ENCODE measurements at places on chromosomes 1 and 21.

DNA sequence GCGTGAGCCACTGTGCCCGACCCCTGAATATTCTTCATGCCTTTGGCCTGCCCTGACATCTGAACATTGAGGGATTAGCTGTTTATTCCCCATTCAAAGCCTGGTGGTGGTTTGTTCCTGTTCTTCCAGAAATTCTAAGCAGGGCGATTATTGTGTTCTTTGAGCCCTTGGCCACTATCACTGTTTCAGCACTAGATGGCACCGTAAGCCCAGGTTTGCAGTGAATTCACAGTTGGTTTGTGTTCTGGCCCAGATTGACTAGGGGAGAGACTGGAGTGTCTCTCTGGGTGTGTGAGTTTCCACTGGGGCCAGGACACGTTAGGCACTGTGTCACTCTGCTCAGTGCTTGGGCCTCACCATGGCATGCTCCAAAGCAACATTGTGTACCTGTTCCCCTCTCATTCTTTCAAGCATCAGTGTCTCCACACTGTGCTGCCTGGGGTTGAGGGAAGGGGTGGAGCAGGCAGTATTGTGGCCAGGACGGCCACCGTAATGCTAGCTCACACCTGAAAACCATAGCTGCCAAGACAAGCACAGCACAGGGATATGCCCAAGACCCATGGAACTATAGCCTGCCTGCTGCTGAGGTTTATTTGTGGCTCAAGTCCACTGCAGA is 52.7 kb downstream of the PKN2 start:
- peak; percentile 14 for DNase-seq

DNA sequence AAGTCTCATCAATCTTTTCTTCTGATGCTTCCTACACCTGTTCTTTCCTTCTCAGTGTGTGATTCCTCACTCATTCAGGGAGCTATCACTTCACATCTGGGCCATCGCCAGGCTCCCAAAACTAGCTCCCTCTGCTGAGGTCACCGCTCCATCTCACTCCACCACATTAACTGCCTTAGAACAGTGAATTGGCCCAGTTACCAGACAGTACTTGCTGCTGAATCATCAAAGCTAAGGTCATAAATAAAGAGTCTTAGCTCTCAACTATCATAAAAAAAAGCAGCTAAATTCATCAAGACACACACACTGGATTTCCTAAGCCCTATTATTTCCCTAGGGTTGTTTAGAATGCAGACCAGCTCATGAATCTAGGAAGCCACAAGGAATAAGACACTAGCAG is 18.8 kb upstream of the SRM start:
- no peak for DNase-seq

- no peak for DNase-seq
Measured at GRCh38 chr1:7899741-7900140, 40.9 kb downstream of the TNFRSF9 start.

DNA sequence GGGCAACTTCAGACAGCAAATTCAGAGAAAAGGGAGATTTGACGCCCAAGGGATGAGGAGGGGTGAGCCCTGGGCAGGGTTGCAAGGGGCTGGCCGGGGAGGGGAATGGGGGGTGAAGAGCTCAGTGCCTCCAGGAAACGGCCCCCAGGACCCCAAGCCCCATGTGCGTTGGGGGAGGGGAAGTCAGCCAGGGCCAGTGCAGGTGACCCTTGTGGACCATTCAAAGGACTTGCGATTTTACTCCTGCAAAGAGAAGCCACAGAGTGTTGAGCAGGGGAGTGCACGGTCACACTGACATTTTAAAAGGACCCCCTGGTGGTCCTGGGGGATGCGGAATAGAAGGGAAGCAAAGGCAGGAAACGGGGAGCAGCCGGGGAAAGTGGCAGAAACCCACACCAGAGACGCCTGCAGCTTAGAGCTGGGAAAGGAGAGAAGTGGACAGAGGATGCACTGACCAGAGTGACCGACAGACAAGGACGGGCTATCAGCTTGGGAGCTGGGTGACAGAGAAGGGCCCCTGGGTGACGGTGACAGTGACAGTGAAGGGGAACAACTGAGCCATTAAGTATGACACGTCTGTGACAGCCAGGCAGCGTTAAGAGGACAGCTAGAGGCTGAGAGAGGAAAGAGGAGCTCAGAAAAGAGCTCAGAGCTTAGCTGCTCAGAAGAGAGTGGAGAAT is 54.0 kb upstream of the TMEM51 start:
- no peak for DNase-seq

DNA sequence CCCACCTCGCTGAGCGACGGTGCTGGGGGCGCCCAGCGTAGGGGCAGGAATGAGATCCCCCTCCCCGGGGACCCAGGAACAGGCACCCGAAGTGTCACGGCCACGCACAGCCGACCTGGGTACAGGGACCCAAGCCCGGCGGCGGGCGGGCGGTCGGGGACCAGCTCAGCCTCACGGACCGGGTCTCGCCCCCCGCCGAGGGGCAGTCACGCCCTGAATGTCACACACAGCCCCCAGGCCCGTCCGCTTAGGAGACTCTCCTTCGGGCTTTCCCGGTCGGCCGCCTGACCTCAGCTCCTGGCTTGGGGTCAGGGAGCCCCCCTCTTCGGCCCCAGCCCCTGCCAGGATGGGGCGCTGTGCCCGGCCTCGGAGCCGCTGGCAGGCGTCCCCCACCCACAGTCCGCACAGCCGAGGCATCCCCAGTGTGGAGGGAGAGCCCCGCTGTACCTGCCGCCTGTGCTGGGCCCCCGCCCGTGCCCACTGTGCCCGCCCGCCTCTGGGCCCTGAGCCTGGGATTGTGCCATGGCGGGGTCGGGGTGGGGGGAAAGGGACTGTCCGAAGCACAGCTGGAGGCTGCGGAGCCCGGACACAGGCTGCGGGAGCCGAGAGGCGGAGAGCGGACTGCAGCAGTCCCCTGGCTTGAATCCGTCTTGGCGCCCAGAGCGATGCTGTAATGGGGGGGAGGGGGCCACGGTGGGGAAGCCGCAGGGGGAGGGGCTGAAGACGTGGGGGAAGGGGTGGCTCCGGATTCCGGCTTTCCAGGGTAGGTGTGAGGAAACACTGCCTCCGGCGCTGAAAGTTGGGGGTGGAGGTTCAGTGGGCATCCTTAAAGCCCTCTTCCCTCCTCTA is 627 bp upstream of the DLGAP3 start:
- DNase-seq: peak; percentile 37

DNA sequence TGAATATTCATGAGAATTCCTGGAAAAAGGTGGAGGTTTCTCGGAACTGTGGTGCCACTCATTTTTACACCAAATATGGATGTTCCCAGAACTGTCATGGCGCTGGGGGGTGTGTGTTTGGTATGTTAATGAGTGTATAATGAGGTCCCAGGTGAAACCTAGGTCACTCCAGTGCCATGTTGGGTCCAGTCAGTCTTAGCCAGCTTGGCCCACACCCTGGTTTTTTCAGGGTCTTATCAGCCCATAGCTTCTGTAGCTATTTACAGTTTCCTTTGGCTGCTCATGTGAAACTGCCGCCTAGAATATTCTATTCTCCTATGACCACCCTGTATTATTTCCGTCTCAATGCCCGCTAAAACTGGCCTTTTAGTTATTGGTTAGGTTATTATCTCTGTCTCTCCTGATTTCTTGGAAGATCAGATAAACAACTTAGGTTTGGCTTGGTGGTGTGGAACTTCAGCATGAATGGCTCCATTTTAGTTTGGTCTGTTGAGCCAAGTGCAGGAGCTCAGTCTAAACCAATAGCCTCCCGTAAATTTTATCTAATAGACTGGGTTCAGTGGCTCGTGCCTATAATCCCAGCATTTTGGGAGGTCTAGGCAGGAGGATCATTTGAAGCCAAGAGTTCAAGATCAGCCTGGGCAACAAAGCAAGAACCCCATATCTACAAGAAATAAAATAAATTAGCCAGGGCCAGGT is 42.1 kb upstream of the EDARADD start:
- DNase-seq: no peak

DNA sequence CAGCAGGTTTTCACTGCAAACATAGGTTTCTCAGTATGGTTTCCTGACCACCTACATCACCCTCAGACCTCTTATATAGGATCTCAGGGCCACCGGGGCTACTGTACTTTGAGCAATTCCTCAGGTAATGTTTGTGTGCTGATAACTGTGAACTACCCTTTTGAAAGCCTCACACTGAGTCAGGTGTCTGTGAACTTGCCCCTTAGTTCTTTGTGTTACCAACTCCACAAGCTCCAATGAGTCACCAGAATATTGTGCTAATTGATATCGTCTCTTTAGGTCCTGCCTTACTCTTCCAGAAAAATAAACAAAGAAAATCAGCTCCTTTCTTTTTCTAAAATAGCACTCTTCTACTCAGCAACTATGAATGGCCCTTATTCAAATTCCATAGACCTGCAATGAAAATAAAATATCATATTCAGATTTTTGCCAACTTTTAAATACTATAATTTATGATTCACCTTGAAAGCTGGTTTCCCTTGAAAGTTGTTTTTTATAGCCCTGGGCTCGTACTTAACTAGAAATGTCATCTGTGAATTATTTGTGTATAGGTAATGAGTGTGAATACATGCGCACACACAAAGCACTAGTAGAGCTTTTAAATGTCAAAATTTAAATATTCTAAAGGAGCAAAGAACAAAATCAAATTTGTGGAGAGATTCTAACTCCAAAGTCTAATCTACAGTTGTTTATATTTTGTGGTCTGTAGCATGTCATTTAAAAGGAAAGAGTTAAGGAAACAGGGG is 88.1 kb upstream of the WARS2 start:
- DNase-seq: no peak

GRCh38 chr1:223664106-223664505 is 1.4 kb downstream of the CAPN8 start:
- DNase-seq: no peak

- no peak for DNase-seq
Measured at GRCh38 chr1:63368131-63368530, 704 bp downstream of the ALG6 start.

DNA sequence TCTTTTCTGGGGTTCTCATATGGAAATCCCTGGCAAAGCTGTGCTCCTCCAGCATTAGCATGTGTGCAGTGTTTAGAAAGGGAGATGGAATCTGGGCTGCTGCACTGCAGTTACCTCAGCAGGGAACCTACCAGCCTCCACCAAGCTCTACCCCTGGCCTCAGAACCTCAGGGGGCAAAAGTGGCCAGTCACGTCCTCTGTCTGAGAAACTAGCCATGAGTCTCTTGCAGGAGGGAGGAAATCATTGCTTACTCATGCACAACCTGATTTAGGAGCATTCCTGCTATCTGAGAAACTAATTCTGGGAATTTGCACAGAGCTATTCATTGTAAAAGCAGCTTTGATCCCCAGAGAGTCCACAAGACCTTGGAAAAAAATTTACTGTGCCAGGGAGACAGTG is 80.6 kb upstream of the IPO9 start:
- no peak for DNase-seq

DNA sequence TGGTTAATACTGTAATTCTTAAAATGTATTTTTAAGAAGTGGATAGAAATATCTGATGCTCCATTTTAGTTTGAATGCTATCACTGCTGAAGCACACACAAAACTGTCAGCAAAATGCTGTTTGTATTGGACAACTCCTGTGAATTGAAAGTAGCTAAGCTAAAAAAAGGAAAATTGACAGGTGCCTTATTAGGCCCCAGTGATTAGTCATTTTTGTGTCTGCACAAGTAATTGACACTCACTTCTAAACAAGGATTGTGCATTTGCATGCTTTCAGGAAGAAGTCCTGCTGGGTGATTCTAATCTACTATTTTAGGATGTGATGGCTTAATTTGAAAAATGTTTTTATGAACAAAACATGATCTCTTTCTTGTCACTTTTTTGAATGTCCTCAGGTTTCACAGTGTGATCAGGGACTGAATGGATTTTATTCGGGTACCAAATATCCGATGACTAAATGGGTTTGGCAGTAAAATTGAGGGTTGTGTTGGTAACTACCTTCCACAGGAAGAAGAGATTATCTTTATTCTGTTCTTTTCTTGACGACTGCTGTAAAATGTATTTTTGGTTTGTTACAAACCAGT is 13.0 kb upstream of the MAP3K7CL start:
- DNase-seq: no peak

DNA sequence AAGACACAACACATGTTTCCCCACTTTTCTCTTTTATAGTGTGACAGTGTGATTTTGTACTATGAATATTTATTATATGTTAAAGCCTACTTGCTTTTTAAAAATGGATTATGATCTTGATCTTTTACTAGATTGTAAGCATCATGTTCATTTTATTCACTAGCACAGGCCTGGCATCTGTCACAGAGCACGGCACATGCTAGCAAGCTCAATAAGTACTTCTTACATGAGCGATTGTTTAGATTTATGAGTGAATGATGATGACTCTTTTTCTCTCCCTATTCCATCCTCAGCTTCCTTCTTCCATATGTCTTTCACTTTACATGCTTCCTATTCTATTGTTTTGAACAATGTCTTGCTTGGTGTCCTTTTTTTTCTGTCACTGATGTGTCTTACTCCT is 1454.1 kb downstream of the MRPL39 start:
- no peak for DNase-seq

DNA sequence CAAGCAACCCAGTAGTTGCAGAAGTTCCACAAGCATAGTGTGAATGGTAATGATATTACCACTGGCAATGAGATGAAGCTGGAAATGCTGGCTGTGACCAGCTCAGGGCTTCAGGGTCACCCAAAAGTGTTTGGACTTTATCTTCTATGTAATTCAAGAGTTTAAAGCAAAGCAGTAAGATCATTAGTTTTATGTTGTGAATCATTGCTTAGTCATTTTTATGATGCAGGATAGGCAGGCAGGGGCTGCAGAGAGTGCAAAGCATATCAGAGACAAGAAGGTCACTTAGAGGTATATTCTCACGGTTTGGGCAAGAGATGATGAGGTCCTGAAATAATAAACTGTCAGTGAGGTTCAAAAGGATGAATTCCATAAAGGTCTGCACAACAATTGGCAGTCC is 147.4 kb downstream of the OLFM3 start:
- DNase-seq: no peak

GRCh38 chr1:106789686-106790085 is 266.8 kb upstream of the PRMT6 start:
- no peak for DNase-seq

DNA sequence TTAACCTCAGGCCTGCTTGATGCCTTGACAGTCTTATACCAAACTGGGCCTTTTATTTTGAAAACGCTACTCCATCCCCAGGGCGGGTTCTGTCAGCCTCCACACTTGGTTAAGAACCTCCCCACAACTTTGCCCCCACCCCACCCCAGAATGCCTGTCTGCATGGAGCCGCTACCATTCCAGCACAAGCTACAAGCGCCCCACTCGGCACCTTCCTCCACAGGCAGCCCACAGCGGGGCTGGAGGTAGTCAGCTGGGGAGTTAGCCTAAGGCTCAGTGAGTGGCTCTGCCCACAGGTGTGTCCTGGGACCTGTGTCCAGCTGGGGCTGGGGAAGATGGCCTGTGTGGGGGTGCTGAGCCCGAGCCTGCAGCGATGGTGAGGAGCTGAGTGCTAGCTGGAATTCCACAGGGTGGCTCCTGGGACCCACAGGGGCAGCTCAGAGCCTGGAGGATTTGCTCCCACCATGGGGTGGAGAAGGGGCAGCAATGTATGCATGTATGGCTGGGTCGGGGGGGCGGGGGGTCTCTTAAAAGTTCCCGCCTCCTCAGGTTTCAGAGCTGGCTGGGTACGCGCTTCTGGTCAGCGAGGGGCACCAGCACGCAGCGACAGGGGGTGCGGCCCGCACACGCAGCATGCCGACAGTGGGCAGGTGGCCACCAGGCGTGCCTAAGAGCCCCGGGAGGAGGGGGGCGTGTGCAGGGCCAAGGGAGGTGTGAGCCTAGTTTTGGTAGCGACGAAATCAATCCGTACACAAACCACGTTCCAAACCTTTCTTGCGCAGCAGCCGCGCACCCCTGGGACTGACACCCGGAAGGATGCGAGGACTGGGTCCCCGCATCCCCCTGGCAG is 917 bp downstream of the ETNK2 start:
- no peak for DNase-seq
